ENCODE measurements at places on chromosomes 16 and 17.

GRCh38 chr16:75139498-75139897 lies 8.8 kb upstream of the ZFP1 start:
- DNase-seq: no peak
- H3K4me1 ChIP-seq: peaks cover 8% of the 10 kb centered on the region
- peaks cover 3% of the 10 kb centered on the region for H3K36me3 ChIP-seq

GRCh38 chr17:10022416-10022815 lies 117.3 kb upstream of the RCVRN start:
- H3K4me1 ChIP-seq: peaks cover 10% of the 10 kb centered on the region
- DNase-seq: no peak
- peaks cover 3% of the 10 kb centered on the region for H3K36me3 ChIP-seq
- no peaks in the 10 kb centered on the region for H3K27me3 ChIP-seq
- H3K27ac ChIP-seq: peak overlapping the region; percentile 36
- no peak overlapping the region for H3K4me3 ChIP-seq

- DNase-seq: no peak
- H3K27me3 ChIP-seq: no peaks in the 10 kb centered on the region
- no peak overlapping the region for H3K4me3 ChIP-seq
- no peaks in the 10 kb centered on the region for H3K4me1 ChIP-seq
- H3K36me3 ChIP-seq: peaks cover 17% of the 10 kb centered on the region
Measured at GRCh38 chr17:65537845-65538674, 23.4 kb downstream of the AXIN2 start.

GRCh38 chr17:935485-935884 lies 44.1 kb downstream of the NXN start:
- no peaks in the 10 kb centered on the region for H3K4me1 ChIP-seq
- H3K27ac ChIP-seq: no peak overlapping the region
- DNase-seq: no peak
- H3K36me3 ChIP-seq: no peaks in the 10 kb centered on the region

- H3K36me3 ChIP-seq: peaks cover 46% of the 10 kb centered on the region
- no peaks in the 10 kb centered on the region for H3K27me3 ChIP-seq
- H3K4me3 ChIP-seq: peak overlapping the region; percentile 96
Measured at GRCh38 chr16:30064729-30065101, 845 bp upstream of the ALDOA start.

- peaks cover 47% of the 10 kb centered on the region for H3K36me3 ChIP-seq
- H3K4me3 ChIP-seq: no peak overlapping the region
- H3K27ac ChIP-seq: peak overlapping the region; percentile 11
Measured at GRCh38 chr17:7340179-7340578, 3.9 kb downstream of the ACAP1 start.

DNA sequence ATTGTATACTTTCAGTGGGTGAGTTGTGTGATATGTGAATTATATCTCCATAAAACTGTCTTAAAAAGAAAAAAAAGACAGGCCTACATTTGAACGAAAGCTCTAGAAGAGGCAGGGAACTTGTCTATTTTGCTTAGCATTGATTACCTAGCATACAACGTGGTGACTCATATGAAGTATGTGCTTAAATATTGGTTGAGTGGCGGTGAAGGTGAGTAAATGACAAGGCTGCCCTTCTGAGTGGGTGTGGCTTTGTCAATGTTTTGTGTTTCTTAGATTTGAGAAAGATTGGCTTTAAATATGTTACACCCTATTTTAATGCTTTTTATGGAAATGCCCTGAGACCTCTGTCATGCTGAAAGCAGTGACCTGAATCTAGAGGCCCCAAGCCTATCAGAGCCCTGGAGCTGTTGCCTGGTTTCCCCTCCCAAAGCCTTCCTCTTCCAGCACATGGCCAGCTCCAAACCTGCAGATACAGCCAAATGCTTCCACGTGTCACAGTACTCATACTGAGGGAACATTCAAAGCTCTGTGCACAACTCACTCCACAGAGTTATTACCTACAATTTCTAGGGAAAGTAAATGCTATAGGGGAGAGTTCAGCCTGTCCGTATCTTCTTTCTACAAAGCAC lies 260.0 kb downstream of the PHKB start:
- no peak overlapping the region for H3K4me3 ChIP-seq
- H3K36me3 ChIP-seq: no peaks in the 10 kb centered on the region
- no peaks in the 10 kb centered on the region for H3K4me1 ChIP-seq
- no peak overlapping the region for H3K27ac ChIP-seq
- H3K27me3 ChIP-seq: no peaks in the 10 kb centered on the region

DNA sequence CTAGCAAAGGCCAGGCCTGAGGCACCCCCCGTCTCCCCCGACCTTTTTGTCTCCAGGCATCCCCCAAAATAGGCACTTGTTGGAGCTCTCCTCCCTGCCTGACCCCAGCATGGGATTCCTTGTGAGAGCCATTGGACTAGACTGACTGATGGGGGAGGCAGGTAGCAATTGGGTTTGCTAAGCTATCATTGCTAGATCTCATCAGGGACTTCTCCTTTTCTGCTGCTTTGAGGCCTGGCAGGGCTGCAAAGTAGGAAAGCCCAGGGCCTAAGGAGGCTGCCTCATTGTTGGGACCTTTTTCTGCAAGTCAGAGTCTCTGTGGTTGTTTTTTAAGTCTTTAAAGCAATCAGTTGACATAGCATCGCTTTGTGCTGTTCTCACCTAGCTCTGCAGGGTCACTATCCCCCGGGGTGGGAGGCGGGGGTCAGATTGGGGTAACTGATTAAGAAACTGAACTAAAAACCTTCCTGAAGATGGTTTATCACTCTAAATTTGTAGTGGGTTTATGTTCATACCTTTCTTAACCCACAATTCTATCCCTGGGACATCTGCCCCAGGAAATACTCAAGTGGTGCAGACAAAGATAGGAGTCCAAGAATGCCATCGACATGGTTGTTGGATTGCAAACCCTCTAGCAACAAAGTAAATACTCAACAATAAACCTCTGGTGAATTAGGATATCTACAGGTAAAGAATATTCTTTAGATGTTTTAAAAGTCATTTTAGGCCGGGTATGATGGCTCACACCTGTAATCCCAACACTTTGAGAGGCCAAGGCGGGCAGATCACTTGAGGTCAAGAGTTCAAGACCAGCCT lies 28.0 kb downstream of the LLGL2 start:
- no peak for DNase-seq
- peaks cover 3% of the 10 kb centered on the region for H3K36me3 ChIP-seq
- H3K4me3 ChIP-seq: no peak overlapping the region
- H3K27me3 ChIP-seq: no peaks in the 10 kb centered on the region

- H3K36me3 ChIP-seq: peaks cover 3% of the 10 kb centered on the region
- no peak overlapping the region for H3K27ac ChIP-seq
- no peak for DNase-seq
- H3K4me3 ChIP-seq: no peak overlapping the region
- H3K4me1 ChIP-seq: peaks cover 5% of the 10 kb centered on the region
Measured at GRCh38 chr17:48016112-48016511, 21.5 kb downstream of the COPZ2 start.

- peaks cover under 1% of the 10 kb centered on the region for H3K4me1 ChIP-seq
- H3K36me3 ChIP-seq: no peaks in the 10 kb centered on the region
- H3K27me3 ChIP-seq: no peaks in the 10 kb centered on the region
- no peak overlapping the region for H3K4me3 ChIP-seq
Measured at GRCh38 chr16:78816499-78817195, 717.2 kb downstream of the WWOX start.

DNA sequence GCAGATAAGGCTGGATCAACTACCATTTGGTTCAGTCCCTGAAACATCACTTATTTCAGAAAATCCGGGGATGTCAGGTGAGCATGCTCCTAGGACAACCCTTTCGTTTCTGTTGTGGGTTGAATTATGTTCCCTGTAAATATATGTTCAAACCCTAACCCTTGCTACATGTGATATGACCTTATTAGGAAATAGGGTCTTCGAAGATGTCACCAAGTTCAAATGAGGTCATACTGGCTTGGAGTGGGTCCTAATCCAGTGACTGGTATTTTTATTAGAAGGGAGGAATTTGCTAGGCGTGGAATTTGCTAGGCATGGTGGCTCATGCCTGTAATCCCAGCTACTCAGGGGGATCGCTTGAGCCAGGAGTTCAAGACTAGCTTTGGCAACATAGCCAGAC lies 21.3 kb downstream of the SNX20 start:
- no peak for DNase-seq
- no peak overlapping the region for H3K4me3 ChIP-seq
- H3K27ac ChIP-seq: no peak overlapping the region
- H3K4me1 ChIP-seq: no peaks in the 10 kb centered on the region
- no peaks in the 10 kb centered on the region for H3K36me3 ChIP-seq

DNA sequence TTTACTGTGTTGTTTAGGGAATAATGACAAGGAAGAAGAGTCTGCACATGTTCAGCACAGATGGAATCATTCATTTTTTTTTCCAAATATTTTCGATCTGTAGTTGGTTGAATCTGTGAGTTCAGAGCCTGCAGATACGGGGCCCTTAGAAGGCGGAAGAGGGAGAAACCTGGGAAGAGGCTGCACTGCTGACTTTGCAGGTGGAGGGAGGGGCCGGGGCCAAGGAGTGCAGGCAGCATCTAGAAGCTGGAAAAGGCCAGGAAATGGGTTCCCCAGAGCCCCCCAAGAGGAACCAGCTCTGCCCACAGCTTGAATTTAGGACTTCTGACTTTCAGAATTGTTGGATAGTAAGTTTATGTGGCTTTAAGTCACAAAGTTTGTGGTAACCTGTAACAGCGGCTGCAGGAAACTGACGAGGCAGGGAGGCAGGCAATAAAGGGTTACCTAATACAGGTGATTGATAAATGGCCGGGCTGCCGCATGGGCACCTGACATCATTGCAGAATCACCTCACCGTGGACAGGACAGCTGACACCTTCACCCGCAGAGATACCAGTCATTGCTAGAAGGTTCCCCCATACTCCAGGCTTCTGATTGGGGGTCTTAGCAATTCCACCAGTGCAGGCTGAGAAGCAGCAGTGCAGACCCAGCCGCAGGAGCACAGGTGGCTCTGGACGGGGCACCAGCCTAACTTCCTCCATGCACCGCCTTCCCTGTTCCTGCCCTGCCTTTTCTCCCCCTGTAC lies 181.3 kb downstream of the IRF8 start:
- no peak overlapping the region for H3K4me3 ChIP-seq
- peaks cover 45% of the 10 kb centered on the region for H3K27me3 ChIP-seq
- no peaks in the 10 kb centered on the region for H3K4me1 ChIP-seq
- no peak overlapping the region for H3K27ac ChIP-seq

DNA sequence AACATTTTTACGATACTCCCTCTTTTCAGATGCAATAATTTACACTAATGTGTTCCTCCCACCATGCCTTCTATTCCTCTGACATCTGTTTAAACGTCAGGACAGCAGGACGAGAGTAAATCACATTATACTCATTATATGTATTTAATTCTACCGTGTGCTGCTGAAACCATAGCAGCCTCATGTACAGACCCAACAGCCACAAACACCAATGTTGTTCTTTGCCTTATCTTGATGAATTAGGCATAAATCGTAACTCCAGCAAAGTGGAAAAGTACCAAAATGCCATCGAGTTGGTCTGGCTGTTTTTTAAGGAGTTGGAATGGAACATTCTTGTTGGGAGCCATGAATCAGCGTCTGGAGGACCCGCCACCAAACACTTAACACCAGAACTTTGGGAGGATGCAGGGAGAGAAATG lies 82.9 kb upstream of the FOXF1 start:
- no peaks in the 10 kb centered on the region for H3K36me3 ChIP-seq
- no peak overlapping the region for H3K27ac ChIP-seq
- H3K4me3 ChIP-seq: no peak overlapping the region
- no peaks in the 10 kb centered on the region for H3K4me1 ChIP-seq

DNA sequence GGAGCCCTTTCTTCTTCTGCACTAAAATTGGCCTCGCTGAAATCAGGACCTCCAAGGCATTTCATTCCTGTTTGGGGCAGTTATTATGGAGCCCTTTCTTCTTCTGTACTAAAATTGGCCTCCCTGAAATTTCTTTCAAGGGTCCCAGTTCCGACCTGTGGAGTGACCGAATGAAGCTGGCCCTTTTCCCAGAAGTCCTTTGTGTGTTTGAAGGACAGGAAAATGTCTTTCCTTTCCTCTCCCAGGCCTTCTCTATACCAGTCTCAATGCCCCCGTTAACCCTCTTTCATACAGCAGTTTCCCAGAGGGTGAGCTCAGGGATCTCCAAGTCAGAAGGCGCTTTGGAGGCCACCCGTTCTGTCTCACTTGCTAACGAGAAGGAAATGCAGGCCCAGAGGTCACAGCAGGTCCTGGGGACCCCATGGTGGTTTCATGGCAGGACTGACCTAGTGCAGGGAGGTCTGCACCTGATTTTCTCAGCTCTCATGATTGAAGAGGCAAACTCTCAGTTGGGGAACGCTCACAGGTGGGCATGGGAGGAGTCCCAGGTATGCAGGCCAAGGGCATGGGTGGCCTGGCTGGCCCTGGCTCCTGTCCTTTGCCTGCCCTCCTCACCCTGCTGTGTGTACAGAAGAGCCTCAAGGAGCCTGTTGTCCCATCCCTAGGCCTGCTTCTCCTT lies 37.1 kb upstream of the DOC2B start:
- DNase-seq: no peak
- no peaks in the 10 kb centered on the region for H3K4me1 ChIP-seq
- H3K4me3 ChIP-seq: no peak overlapping the region
- H3K27ac ChIP-seq: no peak overlapping the region

DNA sequence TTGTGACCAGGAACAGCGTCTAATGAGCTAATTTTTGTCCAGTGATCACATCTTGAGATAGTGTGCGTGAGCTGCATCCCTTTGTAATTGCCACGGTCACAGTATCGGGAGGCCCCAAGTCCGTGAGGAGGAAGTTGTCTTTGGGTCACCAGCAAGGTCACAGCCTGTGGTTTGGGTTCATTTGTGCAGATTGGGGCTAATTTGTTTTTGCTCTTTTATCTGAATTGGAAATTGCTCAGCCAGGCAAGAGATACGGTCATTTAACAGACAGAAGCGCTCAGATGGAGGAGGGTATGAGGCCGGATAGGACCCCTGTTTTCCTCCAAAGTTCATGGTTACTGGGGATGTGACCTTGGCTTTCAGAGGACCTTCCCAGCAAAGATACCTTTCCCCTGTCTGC lies 174.1 kb downstream of the SNX29 start:
- no peak overlapping the region for H3K4me3 ChIP-seq
- H3K4me1 ChIP-seq: peaks cover 8% of the 10 kb centered on the region
- H3K27me3 ChIP-seq: no peaks in the 10 kb centered on the region
- peaks cover 4% of the 10 kb centered on the region for H3K36me3 ChIP-seq
- peak overlapping the region; percentile 39 for H3K27ac ChIP-seq

- H3K4me3 ChIP-seq: no peak overlapping the region
- no peaks in the 10 kb centered on the region for H3K27me3 ChIP-seq
- no peak for DNase-seq
- H3K4me1 ChIP-seq: peaks cover 18% of the 10 kb centered on the region
Measured at GRCh38 chr17:42334677-42335076, 46.4 kb downstream of the STAT5A start.

GRCh38 chr17:73526952-73527351 lies 117.3 kb downstream of the SDK2 start:
- DNase-seq: no peak
- no peak overlapping the region for H3K27ac ChIP-seq
- peaks cover 1% of the 10 kb centered on the region for H3K36me3 ChIP-seq
- H3K4me1 ChIP-seq: no peaks in the 10 kb centered on the region

All from central memory CD8-positive, alpha-beta T cell (primary cell).